Smooth muscle cell of the umbilical artery (primary cell): ENCODE measurements at places on chromosomes 12 and 14. TPM values are rescaled to one million over a fixed set of nuclear protein-coding genes. Genes with fewer than 3 reads are reported as not detected.

C3AR1 gene
- 0.51 and 1.5 TPM in 2 replicates for total RNA-seq

ZBTB42 gene
- 3.0 and 3.9 TPM in 2 replicates for total RNA-seq

MYO1H gene
- total RNA-seq, result not detected in 2 replicates

CISTR gene
- not detected in 2 replicates for total RNA-seq

ACOT4 gene
- 0.46 and 0.59 TPM in 2 replicates for total RNA-seq

REP15 gene
- total RNA-seq, result 2.1 and 5.0 TPM in 2 replicates

KCNK10 gene
- not detected in 2 replicates for total RNA-seq

ACVRL1 gene
- 3.9 and 4.4 TPM in 2 replicates for total RNA-seq

COX8C gene
- total RNA-seq, result not detected in 2 replicates

CD4 gene
- total RNA-seq, result 1.0 and 1.5 TPM in 2 replicates

ESRRB gene
- not detected in 2 replicates for total RNA-seq

IRF2BPL gene
- total RNA-seq, result 40.7 and 45.4 TPM in 2 replicates

TAS2R43 gene
- total RNA-seq, result 3.3 TPM in 1 of 2 replicates, not detected in the other

TSPAN19 gene
- total RNA-seq, result 0.09 TPM in 1 of 2 replicates, not detected in the other

DPF3 gene
- total RNA-seq, result 2.1 and 5.2 TPM in 2 replicates

GPRC5D gene
- total RNA-seq, result not detected in 2 replicates

ASCL1 gene
- not detected in 2 replicates for total RNA-seq

PRB2 gene
- not detected in 2 replicates for total RNA-seq

GRIP1 gene
- total RNA-seq, result 1.5 and 3.6 TPM in 2 replicates

HAL gene
- total RNA-seq, result 0.09 and 0.30 TPM in 2 replicates

INHBC gene
- total RNA-seq, result not detected in 2 replicates

KRT79 gene
- not detected in 2 replicates for total RNA-seq

CNOT2 gene
- total RNA-seq, result 172 and 198 TPM in 2 replicates

TRHDE gene
- 49.7 and 78.4 TPM in 2 replicates for total RNA-seq

CARMIL3 gene
- total RNA-seq, result 0.05 TPM in 1 of 2 replicates, not detected in the other

CPNE6 gene
- total RNA-seq, result not detected in 2 replicates

SYCP3 gene
- total RNA-seq, result 0.30 and 0.32 TPM in 2 replicates

TCL1A gene
- not detected in 2 replicates for total RNA-seq

C12orf56 gene
- 0.30 and 1.8 TPM in 2 replicates for total RNA-seq

PSME2 gene
- 63.5 and 65.1 TPM in 2 replicates for total RNA-seq

CEBPE gene
- not detected in 2 replicates for total RNA-seq

MORN3 gene
- total RNA-seq, result 0.18 and 0.30 TPM in 2 replicates

TMTC2 gene
- total RNA-seq, result 5.4 and 7.4 TPM in 2 replicates

ABCC9 gene
- total RNA-seq, result 1.2 and 6.8 TPM in 2 replicates

LRRC10 gene
- total RNA-seq, result not detected in 2 replicates

ASPG gene
- total RNA-seq, result not detected in 2 replicates

MYF5 gene
- not detected in 2 replicates for total RNA-seq

RAD9B gene
- under 0.01 and 0.78 TPM in 2 replicates for total RNA-seq

SLC39A5 gene
- total RNA-seq, result not detected in 2 replicates

LTB4R2 gene
- 2.1 and 3.5 TPM in 2 replicates for total RNA-seq
